ENCODE measurements at places on chromosomes 7 and 10.
A peak's percentile ranks its signal among the peaks of the same experiment; 100 is the strongest.

DNA sequence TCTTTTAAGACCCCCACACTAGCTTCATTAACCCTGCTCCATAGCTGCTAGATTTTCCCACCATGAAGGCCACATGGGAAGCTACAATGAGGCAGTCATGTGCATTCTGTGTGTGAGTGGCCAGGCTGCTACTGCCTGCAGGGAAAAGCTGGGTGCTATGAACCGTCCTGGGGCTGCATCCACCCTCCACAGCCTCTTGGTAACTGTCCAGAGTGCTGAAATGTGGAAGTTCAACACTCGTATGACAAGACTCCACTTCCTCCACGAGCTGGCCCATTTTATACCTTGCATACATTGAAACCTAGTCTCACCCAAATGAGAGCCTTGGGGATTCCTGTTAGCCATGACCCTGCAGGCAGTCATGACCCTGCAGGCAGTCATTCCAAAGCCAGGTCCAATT is 59.4 kb downstream of the CUZD1 start:
- no peak for DNase-seq

GRCh38 chr7:3897430-3898372 is 596.6 kb downstream of the SDK1 start:
- peak; percentile 73 for DNase-seq

GRCh38 chr10:131899695-131900349 is 986 bp upstream of the PPP2R2D start:
- DNase-seq: no peak

GRCh38 chr7:27689591-27690164 is 27.0 kb upstream of the HIBADH start:
- DNase-seq: no peak

DNA sequence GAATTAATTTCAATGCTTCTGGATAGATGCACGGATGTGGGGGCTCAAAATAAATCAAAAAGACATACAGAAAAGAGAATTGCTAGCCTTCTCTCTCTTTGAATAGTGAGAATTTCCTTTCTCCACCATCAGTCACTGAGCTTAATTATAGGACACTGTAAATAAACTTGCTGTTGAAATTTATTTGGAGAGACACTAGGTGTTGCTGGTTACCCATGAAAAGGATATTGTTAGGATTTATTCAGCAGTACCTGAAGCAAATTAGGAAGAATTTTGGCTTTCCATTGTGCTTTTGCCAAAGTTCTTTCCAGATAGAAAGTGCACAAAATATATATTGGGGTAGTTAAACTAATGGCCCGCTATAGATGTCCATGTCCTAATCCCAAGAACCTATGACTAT is 27.6 kb downstream of the GCC1 start:
- no peak for DNase-seq
